Activated CD8-positive, alpha-beta memory T cell treated with anti-CD3 and anti-CD28 coated beads for 24 hours (primary cell): ENCODE measurements at places on chromosomes 13 and 19.

DNA sequence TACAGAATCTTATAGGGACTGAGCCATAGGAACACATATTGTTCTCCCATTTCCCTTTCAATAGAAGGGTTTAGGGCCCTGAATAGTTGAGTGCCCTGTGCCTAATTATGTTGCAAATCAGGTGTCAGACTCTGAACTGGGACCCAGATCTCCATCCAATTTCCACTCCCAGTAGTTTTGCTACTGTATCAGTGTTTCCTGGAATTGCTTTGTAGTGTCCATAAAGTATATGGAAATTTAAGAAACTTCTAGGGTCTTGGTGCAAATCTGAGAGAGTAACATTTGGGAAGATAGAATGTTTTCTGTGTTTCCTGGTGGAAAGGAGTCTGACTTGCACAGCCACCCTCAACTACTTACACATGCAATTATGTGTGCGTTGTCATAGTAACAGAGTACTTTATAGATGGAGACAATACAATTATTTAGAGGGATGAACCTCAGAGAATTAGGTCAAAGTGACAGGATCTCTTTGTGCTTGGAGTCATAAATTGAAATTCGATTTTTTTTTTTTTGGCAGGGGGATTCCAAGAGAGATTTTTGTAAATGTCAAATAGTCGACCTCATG, 646 bp upstream of the SLC10A2 start:
- DNase-seq = no peak

- no peak for DNase-seq
Measured at GRCh38 chr13:50389726-50390125, 374.5 kb downstream of the KCNRG start.

GRCh38 chr19:51462681-51463080, 4.4 kb upstream of the SIGLEC8 start:
- peak; percentile 56 for DNase-seq

DNA sequence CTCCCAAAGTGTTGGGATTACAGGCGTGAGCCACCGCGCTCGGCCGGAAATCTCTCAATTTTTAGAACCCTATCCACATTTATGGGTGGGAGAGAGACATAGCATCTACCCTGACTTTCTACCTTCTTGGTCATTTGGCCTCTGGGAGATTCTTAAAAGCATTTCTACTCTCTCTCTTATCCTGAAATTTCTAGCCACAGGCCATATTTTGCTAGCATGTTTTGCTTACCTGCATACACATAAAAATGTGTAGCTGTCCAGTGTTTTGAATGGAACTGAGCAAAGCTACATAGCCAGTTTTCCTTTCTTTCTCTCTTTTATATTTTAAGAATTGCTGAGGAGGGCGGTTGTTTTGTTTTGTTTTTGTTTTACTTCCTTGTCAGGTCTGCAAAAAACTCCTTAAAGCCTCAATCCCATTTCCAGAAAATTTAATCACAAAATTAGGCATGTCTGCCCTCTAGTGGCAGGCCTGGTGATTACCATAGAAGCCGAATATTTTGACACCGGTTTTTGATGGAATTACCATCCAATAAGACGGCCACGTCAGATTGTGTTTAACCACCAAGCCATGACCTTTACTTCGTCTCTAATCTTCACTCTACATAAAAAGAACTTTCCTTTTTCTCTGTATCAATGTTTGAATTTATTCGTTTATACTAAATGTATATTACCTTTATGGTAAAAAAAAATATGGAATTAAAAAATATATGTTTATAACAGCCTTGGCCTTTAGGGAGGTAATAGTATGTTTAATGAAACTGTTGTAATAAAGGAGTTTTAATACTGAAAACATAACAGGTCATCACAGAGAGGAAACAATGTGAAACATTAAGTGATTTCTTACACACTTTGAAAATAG, 34.4 kb upstream of the OXGR1 start:
- DNase-seq = peak; percentile 66

- no peak for DNase-seq
Measured at GRCh38 chr13:39051157-39051556, 12.9 kb downstream of the NHLRC3 start.

GRCh38 chr13:48656608-48657007, 2.9 kb downstream of the CYSLTR2 start:
- DNase-seq = no peak

- DNase-seq = no peak
Measured at GRCh38 chr19:40424637-40425449, 949 bp downstream of the SERTAD1 start.

GRCh38 chr19:30487178-30487577, 115.0 kb downstream of the ZNF536 start:
- DNase-seq = no peak

- no peak for DNase-seq
Measured at GRCh38 chr19:41341669-41342490, 11.8 kb downstream of the TGFB1 start.

DNA sequence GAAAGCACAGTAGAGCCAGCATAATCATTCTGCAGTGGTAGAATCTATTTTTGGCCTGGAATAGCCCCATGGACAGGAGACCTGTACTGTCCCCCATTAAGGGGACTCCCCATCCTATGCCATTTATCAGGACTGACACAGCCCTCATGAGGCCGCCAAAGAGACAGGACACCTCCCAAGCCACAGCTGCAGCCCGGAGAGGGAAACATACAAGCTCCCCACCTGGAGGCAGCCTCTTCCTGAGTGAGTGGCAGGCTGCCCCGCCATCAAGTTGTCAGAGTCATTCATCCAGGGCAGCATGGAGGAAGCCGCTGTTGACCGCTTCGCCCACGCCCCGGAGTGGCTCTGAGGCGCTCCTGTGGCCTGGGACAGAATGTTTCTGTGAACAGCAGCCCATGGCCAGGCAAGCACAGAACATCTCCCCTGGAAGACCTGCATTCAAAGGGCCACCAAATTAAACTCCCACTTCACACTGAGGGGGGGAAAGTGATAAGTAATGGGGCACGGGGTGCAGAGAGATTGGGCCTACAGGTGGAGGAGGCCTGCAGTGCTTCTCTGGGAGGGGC, 111.3 kb downstream of the ZDHHC20 start:
- no peak for DNase-seq

- no peak for DNase-seq
Measured at GRCh38 chr19:27892500-27892899, 1320.5 kb downstream of the UQCRFS1 start.

DNA sequence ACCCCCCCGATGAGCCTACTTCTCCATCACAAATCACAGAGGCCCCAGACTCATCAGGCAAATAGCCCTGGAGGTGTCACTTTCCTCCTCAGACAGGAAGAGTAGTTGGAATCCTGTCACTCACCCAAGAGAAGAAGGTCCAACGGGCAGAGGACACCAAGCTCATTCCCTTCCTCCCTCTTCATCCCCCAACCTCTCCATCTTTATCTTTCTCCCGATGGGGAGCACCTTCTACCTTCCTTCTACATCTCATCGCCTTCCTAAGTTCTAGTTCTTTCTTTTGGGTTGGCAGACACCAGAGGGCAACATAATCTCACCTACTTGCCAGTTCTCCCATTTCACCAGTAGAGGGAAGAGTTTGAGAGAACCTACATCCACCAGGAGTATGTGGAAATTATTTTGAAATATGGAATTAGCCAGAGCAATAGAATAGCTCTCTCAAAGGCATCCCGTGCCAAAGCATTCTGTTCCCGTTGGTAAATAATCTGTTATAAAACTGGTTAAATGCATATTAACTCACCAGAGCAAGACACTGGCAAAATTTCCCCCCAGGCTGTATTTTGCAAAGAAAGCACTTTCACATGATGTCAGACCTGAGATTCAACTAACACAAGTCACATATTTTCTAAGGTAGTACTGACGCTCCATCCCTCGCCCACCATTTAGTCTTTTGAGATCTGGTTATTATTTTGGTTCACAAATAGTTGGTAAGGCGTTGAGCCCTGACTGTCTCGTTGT, 55.0 kb downstream of the ZIC5 start:
- DNase-seq = no peak

- no peak for DNase-seq
Measured at GRCh38 chr19:2528675-2529101, 52.8 kb downstream of the GADD45B start.

GRCh38 chr13:97249796-97250495, 27.8 kb downstream of the MBNL2 start:
- DNase-seq = no peak

- DNase-seq = no peak
Measured at GRCh38 chr13:73781384-73781783, 352.8 kb downstream of the KLF12 start.
